ENCODE measurements at places on chromosomes 1 and 21.

- DNase-seq, result no peak
These were observed 88.2 kb downstream of the KAZN start for GRCh38 chr1:14686701-14687100.

- no peak for DNase-seq
These were observed 64.7 kb upstream of the LPGAT1 start for GRCh38 chr1:211895126-211895759.

DNA sequence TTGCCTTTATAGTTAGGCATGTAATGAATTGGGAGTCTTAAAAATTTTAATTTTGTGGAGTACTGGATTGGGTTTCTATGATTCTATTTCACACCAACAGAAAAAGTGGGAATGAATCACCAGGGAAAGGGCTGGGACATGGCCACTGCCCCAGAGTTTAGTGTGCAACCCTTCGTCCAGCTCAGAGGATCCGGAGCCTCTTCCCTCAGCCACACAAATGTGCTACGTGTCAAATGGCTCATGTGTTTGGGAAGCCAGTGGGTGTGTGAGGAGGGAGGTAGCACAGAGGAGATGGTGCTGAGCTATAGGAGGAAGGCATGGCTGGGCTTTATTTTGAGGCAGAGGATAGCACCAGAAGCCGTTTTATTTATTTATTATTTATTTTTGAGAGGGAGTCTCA, 247.3 kb downstream of the SIPA1L2 start:
- DNase-seq, result no peak

DNA sequence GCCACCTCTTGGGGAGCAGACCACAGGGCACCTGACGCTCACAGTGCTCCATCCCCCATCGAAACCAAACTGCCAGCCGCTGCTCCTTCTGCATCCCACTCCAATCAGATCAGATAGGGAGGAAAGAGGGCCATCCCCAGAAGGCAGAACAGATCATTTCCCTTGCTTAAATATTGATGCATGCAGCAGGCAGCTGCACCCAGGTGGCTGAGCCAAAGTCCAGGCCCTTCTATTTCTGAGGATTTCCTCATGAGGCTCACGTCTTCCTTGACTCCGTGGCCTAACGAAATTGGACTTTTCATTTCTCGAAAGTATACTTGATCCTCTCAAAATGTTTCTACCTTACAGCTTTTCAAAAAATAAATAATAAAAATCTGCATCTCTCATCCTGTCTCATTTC, 239.2 kb downstream of the ATG4C start:
- no peak for DNase-seq

DNA sequence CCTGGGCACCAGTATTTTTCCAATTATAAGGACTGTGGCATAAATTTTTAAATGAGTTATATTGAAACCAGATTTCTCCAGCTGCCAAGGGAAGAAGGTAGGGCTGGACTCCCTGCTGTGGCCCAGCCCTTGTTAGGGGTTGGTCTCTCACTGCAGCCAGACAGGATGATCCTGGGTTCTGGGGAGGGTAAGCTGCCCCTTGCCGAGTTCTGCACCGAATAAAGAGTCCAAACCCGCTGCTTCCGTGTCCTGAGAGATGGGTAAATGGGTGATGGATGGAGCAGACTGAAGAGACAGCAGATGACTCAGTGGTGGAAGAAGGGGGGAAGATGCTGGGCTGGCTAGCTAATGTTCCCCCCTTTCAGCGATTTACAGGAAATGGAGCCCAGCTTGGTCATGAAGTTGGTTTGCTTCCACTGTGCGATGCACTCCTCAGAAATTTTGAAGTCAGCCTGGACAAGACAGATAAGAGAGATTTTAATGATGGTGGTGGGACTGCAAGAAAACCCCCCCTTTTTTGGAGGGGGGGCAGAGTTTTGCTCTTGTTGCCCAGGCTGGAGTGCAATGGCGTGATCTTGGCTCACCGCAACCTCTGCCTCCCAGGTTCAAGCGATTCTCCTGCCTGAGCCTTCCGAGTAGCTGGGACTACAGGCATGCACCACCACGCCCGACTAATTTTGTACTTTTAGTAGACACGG, 41.4 kb downstream of the YARS1 start:
- no peak for DNase-seq

GRCh38 chr1:58570817-58571216, 6.2 kb downstream of the TACSTD2 start:
- DNase-seq, result peak; percentile 33

- no peak for DNase-seq
These were observed 42.9 kb downstream of the KCNJ15 start for GRCh38 chr21:38299671-38300070.

Measured in hippocampal formation (tissue), 2 donors.